ENCODE measurements at places on chromosomes 3 and 15. TPM values are rescaled to one million over a fixed set of nuclear protein-coding genes. Genes with fewer than 3 reads are reported as not detected.

Gene A4GNT
- total RNA-seq = not detected

Gene GOLGA6A
- total RNA-seq = not detected

Gene REC114
- not detected for total RNA-seq

Gene RTP3
- total RNA-seq = not detected

Gene MKRN2OS
- total RNA-seq = not detected

Gene OR5H1
- not detected for total RNA-seq

Gene GOLGA6L9
- total RNA-seq = 0.06 TPM

Gene SEC62
- total RNA-seq = 32.6 TPM

Gene GOLGA8R
- 2.3 TPM for total RNA-seq

Gene CCR2
- not detected for total RNA-seq

Gene COL8A1
- 83.3 TPM for total RNA-seq

Gene TLNRD1
- 12.9 TPM for total RNA-seq

Gene GPR176
- 40.3 TPM for total RNA-seq

Gene SUCNR1
- total RNA-seq = not detected

Gene C3orf33
- 3.1 TPM for total RNA-seq

Gene WNT5A
- 7.4 TPM for total RNA-seq

Gene GPR27
- 0.54 TPM for total RNA-seq

Gene SH2D7
- total RNA-seq = not detected

Gene ACKR2
- 0.39 TPM for total RNA-seq

Gene ROPN1
- total RNA-seq = not detected

Gene RNU5B-1
- total RNA-seq = not detected

Gene PDZRN3
- total RNA-seq = 46.0 TPM

Gene MEX3B
- total RNA-seq = 3.0 TPM

Gene ERC2
- not detected for total RNA-seq

Gene CNTN4
- total RNA-seq = not detected

Gene SEMA7A
- total RNA-seq = 4.4 TPM

Gene CFAP92
- not detected for total RNA-seq

Gene IGSF11
- total RNA-seq = not detected

Gene PROK2
- not detected for total RNA-seq

Gene ST3GAL6
- total RNA-seq = 12.0 TPM

Gene EDC3
- total RNA-seq = 15.7 TPM
